ENCODE measurements at places on chromosomes 2 and 18. TPM values are rescaled to one million over a fixed set of nuclear protein-coding genes. Genes with fewer than 3 reads are reported as not detected.

DNA sequence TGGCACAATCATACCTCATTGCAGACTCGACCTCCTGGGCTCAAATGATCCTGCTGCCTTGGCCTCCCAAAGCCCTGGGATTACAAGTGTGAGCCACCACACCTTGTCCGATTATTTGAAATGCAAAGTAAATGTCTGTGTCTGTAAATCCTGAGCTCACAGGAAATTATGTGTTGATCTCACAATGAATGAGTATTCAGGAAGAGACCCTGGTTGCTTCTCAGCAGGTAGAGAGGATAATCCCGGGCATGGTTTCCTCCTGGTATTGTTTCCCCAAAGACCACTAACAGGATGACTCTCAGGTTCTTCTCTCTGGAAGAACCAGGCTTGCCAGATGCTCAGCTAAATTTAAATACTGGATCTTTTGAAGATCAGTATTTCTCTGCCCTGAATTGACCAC is 147.6 kb downstream of the LDLRAD4 start:
- DNase-seq: no peak

DNA sequence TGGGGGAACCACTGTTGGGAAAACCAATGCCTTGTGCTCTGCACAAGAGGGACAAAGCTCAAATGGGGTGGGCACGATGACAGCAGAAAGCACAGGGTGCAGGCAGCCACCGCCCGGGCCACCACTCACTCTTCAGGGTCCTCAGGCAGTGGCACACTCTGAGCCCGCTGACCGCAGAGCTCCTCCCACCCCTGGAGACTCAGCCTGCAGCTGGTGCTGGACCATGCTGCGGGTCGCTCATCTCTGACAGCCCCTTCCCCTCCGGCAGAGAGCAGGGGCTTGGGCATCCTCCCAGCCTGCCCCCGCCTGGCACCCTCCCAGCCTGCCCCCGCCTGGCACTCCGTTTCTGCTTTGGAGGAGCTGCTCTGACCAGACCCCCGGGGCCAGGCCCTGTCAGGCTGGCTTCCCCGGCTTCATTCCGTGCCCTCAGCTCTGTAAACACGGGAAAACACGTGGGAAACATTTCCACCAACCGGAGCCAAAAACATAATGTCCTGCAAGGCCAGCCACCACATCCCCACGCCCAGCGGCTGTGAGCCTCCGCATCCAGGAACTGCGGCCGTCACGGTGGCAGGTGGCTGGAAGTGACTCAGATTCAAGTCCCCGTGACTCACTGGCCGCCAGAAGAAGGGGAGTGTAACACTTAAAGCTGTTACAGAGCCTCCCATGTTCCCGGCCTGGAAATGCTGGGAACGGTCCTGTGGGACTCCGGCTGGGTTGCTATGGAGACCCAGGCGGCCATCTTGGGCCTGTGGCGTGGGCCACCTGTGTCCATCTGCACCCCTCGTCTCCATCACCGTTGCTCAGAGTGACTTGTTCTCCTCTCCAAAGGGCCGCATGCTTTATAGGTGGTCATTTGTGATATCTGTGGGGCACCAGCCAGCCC is 6.8 kb upstream of the SNED1 start:
- no peak for DNase-seq

DNA sequence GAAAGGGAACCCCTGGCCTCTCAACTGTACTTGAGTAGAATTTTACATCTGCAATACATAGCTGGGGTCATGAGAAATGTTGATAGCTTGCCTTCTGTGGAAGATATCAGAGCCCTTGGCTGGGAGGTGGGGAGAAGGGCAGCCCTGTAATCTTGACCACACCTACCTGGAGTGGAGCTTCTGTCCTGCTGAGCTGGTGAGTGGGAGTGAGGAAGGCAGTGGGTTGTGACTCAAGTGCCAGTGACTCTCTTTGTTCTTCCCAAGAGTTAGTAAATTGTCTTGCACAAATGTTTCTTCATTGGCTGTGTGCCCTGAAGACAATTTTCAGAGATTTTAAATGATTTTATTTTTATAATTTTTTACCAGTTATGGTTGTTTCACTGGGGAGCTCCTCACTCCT is 277.3 kb downstream of the MBD5 start:
- peak; percentile 6 for DNase-seq

GRCh38 chr2:177239932-177240630 is 24.4 kb downstream of the NFE2L2 start:
- DNase-seq: peak; percentile 71

GRCh38 chr2:228653884-228654283 is 472.4 kb upstream of the SPHKAP start:
- DNase-seq: no peak

GRCh38 chr2:165833156-165833555 is 39.1 kb upstream of the GALNT3 start:
- no peak for DNase-seq

DNA sequence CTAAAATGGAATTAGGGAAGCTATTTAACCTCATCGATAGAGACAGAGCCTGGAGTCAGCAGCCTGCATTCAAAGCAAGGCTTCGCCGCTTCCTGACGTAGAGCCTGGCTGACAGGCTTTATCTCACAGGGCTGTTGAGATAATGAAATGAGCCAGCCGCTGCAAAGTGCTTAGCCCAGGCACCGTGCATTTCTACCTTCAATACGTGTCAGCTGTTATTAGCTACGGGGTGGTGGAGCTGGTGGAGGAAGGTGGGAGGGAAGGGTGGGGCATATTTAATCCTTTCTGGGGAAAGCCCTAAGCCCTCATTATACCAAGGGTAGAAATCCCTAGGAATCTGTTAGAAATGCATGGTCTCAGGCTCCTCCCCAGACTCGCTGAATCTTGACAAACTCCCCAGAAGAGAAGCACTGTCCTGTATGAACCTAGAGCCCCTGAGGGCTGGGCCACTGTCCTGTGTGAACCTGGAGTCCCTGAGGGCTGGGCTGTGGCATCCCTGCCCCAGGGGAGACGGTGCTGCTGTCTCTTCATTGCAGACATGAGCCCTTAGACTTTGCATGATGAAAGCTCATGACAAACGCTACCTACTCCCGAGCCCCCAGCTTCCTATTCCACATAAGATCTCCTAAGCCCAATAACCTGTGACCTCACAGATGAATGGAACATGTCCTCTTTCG is 72.4 kb downstream of the ALPK2 start:
- DNase-seq: no peak

DNA sequence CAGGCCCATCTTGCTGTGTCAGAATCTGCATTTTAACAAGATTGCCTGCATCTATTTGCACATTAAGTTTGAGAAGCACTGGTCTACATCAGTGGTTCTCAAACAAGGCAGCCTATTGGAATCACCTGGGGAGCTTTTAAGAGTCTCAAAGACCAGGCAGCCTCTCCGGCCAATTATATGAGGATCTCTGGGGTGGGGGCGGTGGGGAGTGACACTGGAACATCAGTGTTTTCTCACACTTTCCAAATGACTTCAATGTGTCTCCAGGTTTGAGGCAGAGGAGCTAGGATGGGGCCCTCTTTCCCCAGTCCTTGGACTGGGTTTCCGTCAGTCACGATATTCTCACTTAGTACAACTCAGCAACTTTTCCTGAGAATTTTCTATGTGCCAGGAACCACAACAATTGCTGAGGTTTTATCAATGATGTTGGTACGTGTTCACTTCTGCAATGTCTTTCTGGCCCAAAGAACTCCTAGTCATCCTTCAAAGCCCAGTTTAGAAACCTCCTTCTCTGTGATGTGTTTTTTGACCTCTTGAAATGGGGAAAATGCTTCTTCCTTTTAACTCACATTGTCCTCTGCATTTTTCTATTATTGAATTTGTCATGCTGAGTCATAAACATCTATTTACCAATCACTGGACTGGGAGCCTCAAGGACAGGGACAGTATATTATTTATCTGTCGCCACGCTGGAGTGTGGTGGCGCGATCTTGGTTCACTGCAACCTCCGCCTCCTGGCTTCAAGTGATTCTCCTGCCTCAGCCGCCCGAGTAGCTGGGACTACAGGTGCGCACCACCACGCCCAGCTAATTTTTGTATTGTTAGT is 130.9 kb downstream of the MYCN start:
- DNase-seq: no peak

DNA sequence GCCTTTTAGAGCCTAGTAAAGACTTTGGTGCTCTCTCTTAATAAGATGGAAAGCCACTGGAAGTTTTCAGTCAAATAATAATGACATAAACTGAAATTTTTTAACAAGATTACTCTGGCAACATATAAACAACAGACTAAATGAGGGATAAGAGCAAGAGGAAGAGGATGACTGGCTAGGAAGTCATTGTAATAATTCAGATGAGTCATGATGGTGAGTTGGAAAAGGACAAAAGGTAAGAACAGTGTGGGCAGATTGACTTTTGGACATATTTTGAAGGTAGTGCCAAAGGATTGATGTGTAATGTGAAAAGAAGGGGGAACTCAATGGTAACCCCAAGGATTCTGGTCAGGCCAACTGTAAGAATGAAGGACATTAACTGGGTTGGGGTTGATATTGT is 310.3 kb downstream of the NOL4 start:
- DNase-seq: no peak

DNA sequence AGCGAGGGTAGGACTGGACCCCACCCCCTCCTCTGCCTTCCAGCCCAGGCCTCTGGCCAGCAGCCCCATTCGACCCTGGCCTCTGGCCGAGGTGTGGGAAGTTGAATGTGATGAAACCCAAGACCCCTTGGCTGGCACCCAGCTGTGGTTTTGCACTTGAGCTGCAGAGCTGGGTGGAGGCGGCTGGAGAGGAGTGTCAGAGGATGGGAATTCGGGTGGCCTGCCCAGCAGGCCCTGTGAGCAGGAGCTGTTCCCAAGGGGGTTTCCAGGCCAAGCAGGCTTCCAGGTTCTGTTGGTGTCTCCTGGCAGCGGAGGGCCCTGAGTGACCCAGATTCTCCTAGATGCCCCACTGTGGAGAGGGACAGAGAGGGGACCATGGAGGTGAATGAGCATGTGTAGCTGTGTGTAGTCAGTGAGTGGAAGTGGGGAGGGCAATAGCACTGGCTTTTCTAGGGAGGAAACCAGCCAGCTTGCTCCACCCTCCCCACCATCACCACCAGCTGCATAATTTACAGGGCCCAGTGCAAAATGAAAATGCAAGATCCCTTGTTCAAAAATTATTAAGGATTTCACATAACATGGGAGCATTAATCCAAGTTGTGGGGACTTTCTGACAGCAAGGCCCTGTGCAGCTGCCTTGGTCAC is 172.2 kb upstream of the HAAO start:
- DNase-seq: no peak

DNA sequence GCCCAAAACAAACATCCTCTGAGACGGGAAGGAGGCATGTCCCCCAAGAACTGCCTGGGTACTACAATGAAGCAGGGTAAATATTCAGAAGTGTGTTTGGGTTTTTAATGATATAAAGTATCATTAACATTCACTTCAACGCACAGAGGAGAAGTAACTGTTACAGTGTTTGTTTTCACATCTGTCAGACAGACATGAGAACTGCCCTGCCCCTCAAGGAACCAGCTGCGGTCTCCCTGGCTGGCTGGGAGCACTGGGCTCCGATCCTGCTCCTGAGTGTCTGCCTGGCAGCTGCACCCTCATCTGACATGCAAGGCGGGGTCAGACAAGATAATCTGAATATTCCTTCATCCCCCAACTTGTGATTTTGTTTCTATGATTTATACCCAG is 75.6 kb downstream of the MBP start:
- peak; percentile 42 for DNase-seq

GRCh38 chr2:54925022-54925421 is 125.2 kb downstream of the RTN4 start:
- no peak for DNase-seq

- DNase-seq: no peak
Measured at GRCh38 chr18:22344908-22345670, 72.6 kb downstream of the CTAGE1 start.

GRCh38 chr2:238505119-238505891 is 78.6 kb downstream of the ASB1 start:
- no peak for DNase-seq

DNA sequence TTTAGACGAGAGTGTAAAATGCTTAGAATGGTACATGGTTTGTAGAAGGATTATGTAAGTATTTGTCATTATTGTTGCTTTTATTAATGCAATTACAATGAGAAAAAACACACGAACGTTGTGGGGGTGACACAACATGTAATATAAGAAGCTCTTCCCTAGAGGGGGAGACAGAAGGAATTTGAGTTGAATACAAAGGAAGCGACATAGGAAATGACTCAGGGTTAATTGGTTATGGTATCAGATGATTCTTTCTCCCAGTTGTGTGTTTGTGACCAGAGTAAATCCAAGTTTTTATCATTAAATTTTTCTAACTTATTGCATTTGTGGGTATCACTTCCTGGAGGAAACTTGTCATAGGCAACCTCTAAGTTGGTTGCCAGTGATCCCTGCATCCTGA is 625.6 kb upstream of the CDH2 start:
- DNase-seq: no peak

DNA sequence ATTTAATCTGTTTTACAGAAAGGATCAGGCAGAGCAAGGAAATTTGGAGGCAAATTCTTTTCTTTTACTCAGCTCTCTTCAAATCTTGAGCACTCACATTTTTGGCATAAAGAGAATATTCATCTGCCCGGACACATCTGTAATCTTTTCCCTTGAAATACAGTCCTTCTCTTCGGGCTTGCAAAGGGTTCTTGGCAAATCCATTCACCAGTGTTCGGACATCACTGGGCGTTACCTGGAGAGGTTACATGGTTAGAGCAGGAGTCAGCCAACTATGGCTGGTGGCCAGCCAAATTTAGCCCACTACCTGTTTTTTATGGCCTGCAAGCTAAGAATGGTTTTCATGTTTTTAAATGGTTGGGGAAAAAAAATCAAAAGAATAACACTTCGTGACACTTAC is 2.1 kb downstream of the PFN4 start:
- DNase-seq: no peak

DNA sequence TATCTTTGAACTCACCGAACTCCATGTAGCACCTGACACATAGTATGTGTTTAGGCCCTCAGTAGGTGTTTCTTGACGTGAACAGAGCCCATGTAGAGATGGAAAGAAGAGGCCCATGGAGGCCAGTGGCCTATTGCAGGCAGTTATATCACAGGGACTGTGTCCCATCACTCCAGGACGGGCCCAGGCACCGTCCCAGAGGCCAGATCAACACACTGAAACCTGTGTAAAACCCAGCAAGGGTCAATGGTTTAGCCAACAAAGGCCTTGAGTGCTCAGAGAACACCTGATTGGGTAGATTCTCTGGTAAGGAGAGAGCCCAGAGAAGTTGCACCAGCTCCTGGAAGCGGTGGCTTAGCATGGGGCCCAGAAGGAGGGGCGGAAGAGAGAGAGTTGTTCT is 82.8 kb downstream of the INHBB start:
- no peak for DNase-seq

DNA sequence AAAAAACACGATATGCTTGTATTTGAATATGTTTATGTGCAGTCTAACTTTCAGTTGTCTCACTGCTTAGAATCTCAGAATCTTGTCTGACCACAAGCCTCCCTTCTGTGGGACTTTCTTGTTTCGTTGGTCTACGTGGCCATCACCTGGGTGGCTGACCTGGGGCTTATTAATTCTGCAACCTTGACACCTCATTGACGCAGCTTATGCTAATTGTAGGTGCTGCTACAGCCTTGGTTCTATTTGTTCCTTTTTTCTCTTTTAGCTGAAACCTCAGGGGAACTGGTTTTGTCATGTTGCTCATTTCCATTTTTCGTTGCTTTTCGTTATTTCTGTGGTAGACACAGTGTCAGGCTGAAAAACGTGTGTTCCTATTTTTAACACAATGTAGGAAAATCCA is 273.7 kb downstream of the SLC4A3 start:
- peak; percentile 59 for DNase-seq

GRCh38 chr2:49278141-49278540 is 123.8 kb upstream of the FSHR start:
- DNase-seq: no peak

The CCDC88A gene
- 129 TPM for total RNA-seq

The IL36B gene
- total RNA-seq: not detected

The BUB1 gene
- 48.2 TPM for total RNA-seq

The PDE1A gene
- 0.15 TPM for total RNA-seq

The ARHGAP28 gene
- not detected for total RNA-seq
